ENCODE measurements at places on chromosomes 1 and 21.
A peak's percentile ranks its signal among the peaks of the same experiment; 100 is the strongest.

- no peak for DNase-seq
Measured at GRCh38 chr21:45372732-45373355, 32.1 kb upstream of the COL18A1 start.

DNA sequence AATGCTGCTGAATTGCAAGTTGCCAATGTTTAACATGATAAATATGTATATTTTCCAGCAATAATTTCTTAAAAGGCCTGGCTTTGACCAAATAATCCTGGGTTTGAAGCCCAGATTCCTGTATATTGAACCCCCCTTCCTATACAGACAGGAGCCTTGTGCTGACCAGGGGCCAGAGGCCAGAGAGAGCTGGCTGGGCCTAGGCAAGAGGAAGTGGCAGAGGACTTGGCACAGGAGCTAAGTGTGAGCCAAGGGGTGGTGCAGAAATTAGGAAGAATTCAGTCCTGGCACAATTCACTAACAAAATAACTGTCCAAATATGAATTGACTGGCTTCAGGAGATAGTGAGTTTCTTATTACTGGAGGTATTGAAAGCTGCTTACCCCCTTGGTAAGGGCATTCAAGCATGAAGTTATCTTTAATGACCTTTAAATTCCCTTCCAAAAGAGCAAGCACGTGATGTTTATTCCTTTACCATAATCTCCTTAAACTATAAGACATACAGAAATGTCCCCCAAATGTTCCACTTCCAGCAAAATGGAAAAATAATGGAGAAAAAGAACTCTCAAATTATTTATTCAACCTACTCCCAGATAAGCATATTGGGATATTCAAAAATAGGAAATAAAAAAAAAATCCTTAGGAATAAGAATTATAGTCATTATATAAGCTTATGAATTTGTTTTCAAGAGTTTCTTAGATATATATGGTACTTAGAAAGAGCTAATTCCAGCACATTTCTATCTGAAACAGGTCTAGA is 26.6 kb downstream of the NIBAN1 start:
- no peak for DNase-seq

GRCh38 chr21:38314558-38314957 is 57.8 kb downstream of the KCNJ15 start:
- no peak for DNase-seq

GRCh38 chr21:31008355-31008754 is 29.9 kb downstream of the KRTAP19-8 start:
- no peak for DNase-seq

DNA sequence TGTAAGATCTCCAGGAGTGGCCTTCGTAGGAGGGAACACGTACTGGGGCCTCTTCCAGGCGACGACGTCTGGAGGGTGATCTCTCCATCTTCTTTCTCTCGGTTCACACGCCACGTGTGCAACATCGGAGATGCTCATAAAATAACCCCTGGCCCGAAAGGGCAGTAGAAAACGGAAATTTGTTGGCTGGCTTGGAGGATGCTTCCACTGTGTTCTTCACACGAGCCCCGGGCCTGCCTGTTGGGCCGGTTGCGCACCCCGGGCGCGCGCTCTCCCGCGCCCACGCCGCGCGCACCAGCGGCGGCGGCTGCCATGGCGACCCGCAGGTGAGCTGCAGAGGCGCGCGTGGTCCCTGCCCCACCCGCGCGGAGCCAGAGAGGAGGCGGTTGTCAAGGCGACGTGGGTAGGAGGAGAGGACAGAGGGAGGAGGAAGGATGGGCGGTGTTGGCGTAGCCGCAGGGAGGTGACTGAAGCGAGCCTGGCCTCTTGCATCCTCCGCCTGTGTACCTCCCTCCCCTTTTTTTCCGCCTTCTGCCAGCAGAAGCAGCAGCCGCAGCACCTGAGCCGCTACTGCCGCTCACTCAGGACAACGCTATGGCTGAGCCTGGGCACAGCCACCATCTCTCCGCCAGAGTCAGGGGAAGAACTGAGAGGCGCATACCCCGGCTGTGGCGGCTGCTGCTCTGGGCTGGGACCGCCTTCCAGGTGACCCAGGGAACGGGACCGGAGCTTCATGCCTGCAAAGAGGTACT is at the start of gene ELAPOR1:
TSS of gene ELAPOR1 (plus strand) at position 526 of the 752 bp plus-strand sequence. CDS start at position 595, 69 bp downstream.
- peak; percentile 42 for DNase-seq

- no peak for DNase-seq
Measured at GRCh38 chr1:23751050-23751814, 8.0 kb downstream of the ELOA start.

DNA sequence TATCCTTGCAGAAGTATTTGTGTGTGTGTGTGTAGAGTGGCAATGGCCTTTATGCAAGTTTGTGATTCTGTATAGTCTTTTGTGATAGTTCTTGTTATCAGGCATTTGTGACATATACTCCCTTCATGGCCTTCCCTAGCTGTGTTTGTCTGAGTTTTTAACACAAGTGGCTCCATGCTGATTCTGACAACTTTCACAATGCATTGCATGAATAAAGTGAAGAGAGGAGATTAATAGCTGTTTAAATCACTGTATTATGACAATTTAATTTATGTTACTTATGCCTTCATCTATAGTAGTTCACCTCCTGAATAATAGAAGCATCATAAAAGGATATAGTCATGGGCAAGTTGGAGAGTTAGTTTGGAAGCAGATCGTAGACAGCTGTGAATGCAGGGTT is 17.2 kb upstream of the MCOLN3 start:
- DNase-seq = no peak

GRCh38 chr1:16296643-16297042 is 55.6 kb downstream of the FBXO42 start:
- no peak for DNase-seq

- DNase-seq = no peak
Measured at GRCh38 chr1:9706178-9706577, 54.6 kb downstream of the PIK3CD start.

DNA sequence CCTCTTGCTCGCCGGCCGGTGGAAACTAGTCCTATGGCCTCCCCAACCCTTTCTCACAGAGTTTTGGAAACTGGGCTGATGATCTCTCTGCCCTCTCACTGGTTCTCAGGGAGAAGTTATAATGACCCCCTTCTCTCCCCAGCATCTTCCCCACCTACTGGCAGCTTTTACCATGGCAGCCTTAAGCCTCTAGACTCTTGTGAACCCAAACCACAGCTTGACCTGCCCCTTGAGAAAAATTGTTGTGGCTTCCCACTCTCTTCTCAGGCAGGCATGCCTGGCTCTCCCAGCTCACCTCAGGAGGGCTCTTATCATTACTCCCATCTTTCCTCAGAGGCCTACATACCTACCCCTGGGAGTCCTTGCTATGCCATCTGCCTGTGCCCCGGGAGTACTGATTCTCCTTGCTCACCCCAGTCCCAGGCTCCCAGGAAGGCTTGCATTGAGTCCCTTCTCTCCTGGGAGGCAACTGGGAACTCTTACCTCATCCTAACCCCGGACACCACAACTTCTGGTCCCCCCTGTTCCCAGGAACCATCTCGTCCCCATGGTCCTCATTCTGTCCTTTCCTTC is 1.6 kb downstream of the NSUN4 start:
- no peak for DNase-seq
